ENCODE measurements at places on chromosomes 1 and 21.

- no peak for DNase-seq
Observed at GRCh38 chr1:15411593-15412137, 2.0 kb downstream of the EFHD2 start.

DNA sequence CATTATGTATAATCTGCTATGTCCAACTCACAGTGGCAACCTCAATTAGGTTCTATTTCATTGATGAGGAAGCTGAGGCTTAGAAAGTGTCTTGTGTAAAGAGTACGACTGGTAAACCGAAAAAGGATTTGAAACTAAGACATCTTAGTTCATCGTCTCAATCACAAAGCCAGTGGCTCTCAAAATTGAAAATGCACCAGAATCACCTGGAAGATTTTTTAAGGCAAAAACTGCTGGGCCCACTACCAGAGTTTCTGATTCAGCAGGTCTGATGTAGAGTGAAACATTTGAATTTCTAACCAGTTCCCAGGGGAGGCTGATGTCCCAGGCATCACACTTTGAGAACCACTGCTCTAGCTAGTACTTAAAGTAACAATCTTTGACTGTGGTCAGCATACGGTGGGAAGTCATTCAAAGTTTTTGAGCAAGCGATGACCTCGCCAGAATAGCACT lies 5.2 kb upstream of the LRRC53 start:
- no peak for DNase-seq

DNA sequence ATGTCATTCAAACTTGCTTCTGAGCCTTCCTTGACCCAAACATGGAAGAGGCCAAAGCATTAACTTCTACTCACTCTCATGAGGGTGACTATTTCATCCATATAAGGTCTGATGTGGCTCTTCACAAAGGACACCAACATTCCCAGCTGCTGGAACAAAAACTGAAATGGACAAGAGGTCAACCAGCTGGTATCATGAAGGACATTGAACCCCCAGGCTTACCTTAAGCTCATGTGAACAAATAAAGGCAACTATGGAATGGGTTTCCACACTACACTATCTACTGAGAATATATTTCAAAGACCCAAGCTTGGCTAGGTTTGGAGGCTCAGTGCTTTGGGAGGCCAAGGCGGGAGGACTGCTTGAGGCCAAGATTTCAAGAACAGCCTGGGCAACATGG lies 26.9 kb downstream of the ANGPTL7 start:
- no peak for DNase-seq

- DNase-seq: no peak
Observed at GRCh38 chr1:72037745-72038343, 244.5 kb downstream of the NEGR1 start.

DNA sequence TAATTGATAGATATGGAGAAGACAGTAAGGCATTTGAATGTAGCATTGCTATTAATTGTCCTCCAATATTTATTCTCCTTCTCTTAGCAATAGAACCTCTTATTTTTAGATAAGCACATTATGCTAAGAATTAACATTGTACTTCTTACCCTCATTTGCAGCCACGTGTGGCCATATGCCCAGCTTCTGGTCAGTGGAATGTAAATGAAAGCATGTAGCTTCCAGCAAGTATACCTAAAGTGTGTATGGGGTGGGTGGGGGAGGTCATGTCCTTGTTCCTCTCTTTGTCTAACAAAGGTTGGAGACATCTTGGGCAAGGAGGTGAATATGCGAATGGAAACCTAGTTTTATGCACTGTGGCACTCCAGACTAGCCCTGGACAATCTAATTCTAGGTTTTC lies 133.6 kb upstream of the HMCN1 start:
- no peak for DNase-seq

GRCh38 chr1:87051965-87052364 lies 137.5 kb downstream of the HS2ST1 start:
- no peak for DNase-seq

DNA sequence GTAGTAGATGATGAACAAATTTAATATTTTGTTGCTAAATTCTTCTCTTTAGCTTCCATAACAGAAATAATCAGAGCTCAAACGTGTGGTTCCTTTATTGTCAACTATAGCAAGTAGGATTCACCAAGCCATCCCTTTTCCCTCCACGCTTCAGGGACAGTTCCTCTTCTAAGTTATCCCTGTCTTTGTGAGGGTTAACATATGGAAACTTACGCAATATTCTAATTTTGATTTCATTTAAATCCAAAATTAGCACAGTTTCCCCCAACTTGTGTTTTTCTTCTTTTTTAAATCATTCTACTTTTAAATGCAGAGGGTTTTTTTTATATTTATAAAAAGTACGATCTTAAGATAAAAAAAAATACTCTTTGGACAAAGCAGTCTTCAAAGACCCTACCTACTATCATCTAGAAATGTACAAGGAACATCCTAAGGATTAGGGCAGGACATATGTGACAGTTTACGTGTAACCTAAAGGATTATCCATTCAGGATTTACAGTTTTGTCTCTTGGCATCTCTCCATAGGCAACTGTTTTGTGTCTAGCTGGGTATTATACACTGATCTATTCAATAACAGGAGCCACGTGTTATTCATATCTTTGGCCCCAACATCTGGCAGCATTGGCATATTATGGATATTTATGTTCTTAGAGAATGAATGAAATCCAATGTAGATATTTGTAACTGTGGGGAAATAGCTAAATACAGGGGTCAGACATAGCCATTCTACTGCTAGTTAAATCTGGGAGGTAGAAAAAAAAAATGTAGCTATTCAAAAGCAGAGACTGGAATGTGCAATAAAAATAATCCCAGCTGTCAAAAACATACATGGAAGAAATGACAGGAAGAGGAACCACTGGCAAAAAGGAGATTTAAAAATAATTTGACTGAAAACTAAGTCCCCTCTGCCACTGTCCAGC lies 272.9 kb downstream of the NEGR1 start:
- DNase-seq: no peak

GRCh38 chr1:225446595-225446960 lies 18.7 kb upstream of the LBR start:
- DNase-seq: no peak

- DNase-seq: no peak
Observed at GRCh38 chr1:116854716-116855115, 55.0 kb upstream of the PTGFRN start.

- DNase-seq: no peak
Observed at GRCh38 chr1:71273334-71273733, 192.5 kb upstream of the ZRANB2 start.

- no peak for DNase-seq
Observed at GRCh38 chr21:28442624-28443023, 550.1 kb downstream of the LTN1 start.

GRCh38 chr21:14722841-14723483 lies 176.8 kb upstream of the SAMSN1 start:
- DNase-seq: no peak

DNA sequence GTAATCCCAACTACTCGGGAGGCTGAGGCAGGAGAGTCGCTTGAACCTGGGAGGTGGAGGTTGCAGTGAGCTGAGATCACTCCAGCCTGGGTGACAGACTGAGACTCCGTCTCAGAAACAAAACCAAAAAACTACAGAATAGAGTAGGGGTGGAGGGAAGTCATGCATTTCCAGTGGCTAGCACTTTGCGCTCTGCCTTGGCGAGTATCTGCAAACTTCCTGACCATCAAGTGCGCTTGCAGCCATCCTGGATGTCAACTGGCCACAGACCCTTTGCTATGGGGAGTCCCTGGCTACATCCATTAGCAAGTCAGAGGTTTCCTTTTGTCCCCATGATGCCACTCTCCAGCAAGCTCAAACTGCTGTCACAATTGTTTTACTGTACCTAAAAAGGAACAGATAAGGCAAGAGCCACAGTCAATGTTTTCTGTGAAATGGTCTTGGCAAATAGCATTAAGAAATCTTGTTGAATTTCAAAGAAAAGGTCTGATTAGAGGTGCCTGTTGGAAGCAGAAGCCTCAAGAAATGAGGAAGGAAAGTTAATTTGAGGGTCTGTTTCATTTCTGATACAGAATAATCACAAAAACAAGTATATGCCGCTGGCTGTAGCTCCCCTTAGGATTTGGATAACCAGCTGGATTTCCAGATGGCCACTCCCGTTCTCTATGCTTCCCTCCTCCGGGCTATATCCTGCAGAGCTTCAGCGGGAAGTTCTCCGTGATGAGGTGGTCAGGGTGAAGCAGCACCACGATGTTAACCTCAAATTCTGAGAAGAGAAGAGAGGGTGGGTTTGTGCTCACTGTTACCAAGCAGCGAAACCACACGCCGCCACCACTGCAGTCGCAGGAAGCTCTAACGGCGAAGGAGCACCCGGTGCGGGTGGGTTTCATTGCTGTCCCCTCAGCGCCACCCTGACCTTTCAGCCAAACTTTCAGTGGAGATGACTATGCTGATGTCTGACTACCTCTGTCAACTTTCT lies 42.0 kb downstream of the VPS26C start:
- DNase-seq: no peak

GRCh38 chr21:33007747-33008146 lies 18.0 kb upstream of the OLIG2 start:
- no peak for DNase-seq

- no peak for DNase-seq
Observed at GRCh38 chr1:199173356-199173755, 534.5 kb downstream of the PTPRC start.

DNA sequence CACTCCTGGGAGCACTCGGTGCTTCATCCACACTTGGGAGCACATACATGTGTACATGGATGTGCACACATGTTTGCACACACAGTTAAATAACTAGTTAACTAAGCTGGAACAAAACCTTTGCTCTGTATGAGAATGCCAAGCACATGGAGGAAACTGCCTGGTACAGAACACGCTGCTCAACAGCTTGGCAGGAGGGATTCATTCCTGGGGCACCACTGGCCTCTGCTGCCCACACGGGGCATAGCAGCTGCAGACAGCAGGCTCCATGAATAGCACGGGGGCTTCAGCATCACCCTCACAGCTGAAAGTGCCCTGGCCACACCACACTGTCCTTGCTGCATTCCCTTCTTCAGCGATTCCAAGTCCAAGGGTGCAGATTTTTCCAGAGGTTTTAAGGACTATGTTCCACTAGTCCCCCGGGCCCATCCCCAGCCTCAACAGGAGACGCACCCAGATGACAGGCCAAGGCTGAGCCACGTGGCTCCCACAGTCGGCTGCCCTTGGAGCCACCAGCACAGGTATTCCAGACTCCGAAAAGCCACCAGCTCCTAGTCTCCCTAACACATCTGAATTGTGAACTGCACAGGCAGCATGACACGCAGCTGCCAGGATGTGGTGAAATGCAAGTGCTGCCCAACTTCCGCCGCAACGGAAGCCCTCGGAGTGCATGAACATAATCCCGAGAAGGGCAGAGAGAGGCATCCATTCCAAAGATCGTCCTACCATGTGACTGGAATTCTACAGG lies 16.9 kb downstream of the NPHP4 start:
- DNase-seq: no peak

- no peak for DNase-seq
Observed at GRCh38 chr1:61056573-61057439, 25.6 kb upstream of the NFIA start.

- no peak for DNase-seq
Observed at GRCh38 chr1:61152469-61153105, 70.2 kb downstream of the NFIA start.

- no peak for DNase-seq
Observed at GRCh38 chr1:90591355-90591969, 125.6 kb downstream of the BARHL2 start.

DNA sequence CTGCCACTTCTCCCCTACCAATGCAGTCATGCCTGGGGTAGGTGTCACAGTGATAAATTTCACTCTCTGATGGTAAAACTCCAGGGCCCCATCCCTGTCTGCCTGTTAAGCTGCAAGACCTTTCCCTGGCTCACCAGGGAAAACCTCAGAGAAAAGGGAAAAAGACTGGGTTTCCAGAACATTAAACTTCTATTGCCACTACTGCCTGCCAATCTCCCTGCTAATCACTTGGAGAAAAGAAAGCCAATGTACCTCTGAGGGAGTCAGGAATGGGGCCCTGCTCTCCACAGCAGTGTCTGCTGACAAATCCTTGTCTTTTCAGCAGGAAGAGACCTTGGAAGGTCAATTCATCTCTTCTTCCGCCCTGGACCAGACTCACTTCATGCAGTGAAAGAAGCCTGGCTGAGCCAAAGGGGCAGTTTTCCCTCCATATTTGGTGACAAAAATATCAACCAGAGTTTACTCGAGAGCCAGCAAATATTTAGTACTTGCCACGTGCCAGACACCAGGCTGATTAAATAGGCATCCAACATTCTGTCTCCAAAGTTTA lies 49.1 kb upstream of the CTTNBP2NL start:
- DNase-seq: no peak

DNA sequence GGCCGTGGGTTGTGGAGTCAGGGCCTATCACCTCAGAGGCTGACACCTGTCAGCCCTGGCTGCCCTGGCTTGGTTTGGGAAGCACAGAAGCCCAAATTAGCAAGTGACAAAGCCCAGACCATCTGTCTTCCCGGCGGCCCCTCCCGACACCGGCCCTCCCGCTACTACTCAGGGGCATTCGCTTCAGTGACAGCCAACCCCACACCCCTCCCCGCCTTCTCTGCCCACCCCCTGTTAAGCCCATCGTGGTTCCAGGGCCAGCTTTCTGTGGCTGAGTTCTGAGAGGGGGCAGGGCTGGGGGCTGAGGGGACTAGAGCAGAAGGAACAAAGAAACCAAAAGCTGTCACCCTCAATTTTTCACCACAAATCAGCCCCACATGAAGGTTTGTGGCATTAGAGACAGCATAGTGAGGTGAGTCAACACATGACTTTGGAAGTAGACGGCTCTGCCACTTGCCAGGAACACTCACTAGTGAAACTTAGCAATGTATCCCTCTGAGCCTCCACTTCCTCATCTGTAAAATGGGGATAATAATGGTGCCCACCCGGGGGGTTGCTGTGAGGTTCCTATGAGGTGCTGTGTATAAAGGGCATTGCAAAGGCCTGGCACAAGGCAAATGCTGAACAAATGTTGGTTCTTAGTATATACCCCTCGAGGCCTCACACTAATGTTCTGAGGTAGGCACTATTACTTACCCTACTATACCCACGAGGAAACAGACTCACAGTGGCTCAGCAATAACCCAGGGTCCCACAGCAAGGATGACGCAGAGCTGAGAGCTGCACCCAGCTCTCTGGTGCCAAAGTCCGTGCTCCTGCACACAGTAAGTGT lies 5.2 kb upstream of the TNNI1 start:
- DNase-seq: no peak

DNA sequence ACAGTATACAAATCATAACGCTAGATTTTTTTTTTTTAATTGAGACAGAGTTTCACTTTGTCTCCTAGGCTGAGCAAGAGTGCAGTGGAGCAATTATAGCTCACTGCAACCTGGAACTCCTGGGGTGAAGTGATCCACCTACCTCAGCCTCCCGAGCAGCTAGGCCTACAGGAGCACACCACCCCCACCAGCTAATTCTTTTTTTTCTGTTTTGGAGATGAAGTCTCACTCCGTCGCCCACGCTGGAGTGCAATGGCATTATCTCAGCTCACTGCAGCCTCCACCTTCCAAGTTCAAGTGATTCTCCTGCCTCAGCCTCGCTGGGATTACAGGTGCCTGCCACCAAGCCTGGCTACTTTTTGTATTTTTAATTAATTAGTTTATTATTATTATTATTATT lies 21.3 kb downstream of the NPR1 start:
- DNase-seq: no peak

DNA sequence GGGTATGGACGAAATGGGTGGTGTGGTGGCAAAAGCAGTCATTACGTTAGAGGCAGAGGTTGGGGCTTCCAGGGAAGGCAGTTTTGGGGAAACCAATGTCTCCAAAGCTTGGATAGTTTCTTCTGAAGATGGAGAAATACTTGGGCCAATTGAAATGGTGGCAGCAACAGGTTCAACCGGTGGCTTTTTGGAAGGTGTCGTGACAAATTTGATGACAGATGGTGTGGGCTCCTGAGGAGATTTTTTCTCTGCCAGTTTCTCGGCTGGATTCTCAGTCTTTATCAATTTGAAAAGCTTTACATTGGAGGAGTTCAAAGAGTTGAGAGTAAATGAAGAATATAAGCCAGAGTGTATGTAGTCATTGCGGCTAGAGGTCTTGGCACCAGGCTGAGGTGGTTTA lies 11.5 kb downstream of the ELK4 start:
- DNase-seq: no peak

Measured in activated CD4-positive, alpha-beta T cell treated with anti-CD3 and anti-CD28 coated beads for 24 hours (primary cell).